ENCODE measurements at places on chromosomes 3 and 15.

DNA sequence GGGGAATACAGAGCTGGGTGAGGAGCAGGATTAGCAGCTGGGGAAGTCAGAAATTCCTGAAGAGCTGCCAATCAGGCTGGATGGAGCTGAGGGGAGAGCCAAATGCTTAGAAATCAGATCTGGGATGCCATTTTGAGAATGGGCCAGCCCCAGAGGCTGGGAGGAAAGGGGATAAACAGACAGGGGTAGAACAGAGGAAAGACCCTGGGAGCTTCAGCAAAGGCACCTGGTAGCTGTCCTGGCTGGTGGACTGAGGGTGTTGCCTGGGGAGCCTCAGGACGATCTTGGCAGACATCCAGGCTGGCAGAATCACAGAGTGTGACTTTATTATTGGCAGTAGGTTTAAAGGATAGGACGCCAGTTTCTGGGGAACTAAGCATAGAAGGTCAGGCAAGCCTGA is 97.8 kb downstream of the SQOR start:
- peak; percentile 49 for DNase-seq

- no peak for DNase-seq
Measured at GRCh38 chr3:117853923-117854668, 1144.5 kb downstream of the TUSC7 start.

DNA sequence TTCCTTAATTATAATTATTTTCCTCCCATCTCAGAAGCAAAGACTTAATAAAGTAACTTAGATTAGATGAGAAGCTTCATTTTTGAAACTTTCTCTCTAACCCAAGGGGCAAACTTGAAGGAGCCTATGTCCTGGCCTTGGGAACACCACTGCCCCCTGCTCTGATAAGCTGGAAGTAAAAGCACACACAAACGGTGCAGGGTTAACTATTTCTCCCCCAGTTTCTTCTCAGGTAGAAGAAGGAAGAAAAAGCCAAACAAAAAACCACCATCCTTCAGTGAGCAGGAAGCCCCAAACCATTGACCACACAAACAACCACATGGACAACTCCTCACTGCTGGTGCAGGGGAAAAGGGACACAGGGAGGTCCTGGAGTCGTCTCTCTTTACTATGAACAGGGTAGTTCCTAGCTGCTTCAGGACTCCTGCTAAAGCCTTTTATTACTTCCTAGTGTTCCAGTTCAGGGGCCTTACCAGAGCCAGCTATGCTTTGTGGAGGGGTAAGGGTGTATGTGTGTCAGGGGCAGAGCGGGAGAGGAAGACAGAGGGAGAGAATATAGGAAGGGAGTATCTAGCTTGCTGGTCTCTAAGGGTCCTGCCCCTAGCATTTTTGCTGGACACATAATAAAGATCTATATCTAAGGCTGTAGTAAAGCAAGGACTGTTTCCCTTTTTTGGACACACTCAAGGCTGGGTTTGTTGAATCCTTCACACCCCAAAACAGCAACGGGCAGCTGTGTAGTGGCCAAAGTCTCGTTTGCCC is 94.0 kb upstream of the UMPS start:
- no peak for DNase-seq

GRCh38 chr3:150372320-150372719 is 35.8 kb upstream of the TSC22D2 start:
- no peak for DNase-seq

- peak; percentile 66 for DNase-seq
Measured at GRCh38 chr3:31533169-31534064, 692 bp downstream of the STT3B start.

All from heart right ventricle (tissue), 16 donors.